RWPE1 (cell line): ENCODE measurements at places on chromosomes 7 and 10.

- DNase-seq: no peak
Measured at GRCh38 chr7:148153616-148154284, 436.8 kb upstream of the C7orf33 start.

GRCh38 chr10:128054163-128054970 is 71.9 kb downstream of the MKI67 start:
- no peak for DNase-seq

GRCh38 chr10:48690791-48691660 is 6.4 kb downstream of the WDFY4 start:
- no peak for DNase-seq

GRCh38 chr10:46537309-46537708 is 19.1 kb downstream of the GPRIN2 start:
- no peak for DNase-seq

- no peak for DNase-seq
Measured at GRCh38 chr10:103847909-103848468, 7.4 kb downstream of the SH3PXD2A start.

DNA sequence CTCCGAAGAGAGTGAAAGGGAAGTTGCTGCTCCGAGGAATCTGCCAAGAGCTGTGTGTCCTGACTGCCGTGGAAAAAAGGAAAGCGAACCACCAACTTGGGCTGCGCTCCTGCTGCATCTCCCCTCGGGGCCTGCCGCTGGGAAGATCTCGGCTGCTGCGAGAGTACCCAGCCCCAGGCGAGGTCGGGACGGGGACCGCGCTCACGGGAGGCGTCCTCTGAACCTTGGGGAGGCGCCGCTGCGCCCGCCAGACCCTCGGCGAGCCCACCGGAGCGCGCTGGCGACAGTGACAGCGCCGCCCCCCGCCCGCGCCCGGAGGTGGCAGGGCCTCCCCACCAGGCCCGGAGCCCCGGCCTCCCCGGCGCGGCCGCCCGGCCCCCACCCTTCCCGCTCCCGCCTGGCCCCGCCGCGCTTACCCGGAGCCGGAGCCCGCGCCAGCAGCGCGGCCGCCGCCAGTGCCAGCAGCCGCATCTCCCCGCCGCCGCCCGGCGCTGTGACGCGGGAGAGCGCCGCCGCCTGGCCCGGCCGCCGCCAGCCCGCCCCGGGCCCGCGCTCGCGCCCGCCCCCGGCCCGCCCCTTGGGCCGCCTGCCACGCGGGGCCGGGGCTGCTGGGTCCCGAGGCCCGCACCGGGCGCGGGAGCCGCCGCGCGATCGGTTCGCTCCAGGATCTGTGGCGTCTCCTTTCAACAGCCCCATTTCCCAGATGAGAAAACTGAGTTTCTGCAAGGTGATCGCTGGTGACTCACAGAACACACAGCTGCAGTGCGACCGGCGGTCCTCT is at the start of gene VSTM4:
Gene VSTM4 (minus strand): TSS at position 508 of the 781 bp plus-strand sequence. CDS start 37 bp downstream, at position 471.
- no peak for DNase-seq

- DNase-seq: peak; percentile 4
Measured at GRCh38 chr10:10138685-10139084, 879.0 kb upstream of the CELF2 start.

GRCh38 chr10:53260213-53260612 is 487.6 kb upstream of the MBL2 start:
- no peak for DNase-seq

GRCh38 chr10:131862548-131862947 is 38.3 kb upstream of the PPP2R2D start:
- DNase-seq: no peak

- DNase-seq: peak; percentile 79
Measured at GRCh38 chr7:24052572-24053260, 231.3 kb upstream of the NPY start.

GRCh38 chr10:77291596-77292505 is 345.8 kb downstream of the KCNMA1 start:
- no peak for DNase-seq

DNA sequence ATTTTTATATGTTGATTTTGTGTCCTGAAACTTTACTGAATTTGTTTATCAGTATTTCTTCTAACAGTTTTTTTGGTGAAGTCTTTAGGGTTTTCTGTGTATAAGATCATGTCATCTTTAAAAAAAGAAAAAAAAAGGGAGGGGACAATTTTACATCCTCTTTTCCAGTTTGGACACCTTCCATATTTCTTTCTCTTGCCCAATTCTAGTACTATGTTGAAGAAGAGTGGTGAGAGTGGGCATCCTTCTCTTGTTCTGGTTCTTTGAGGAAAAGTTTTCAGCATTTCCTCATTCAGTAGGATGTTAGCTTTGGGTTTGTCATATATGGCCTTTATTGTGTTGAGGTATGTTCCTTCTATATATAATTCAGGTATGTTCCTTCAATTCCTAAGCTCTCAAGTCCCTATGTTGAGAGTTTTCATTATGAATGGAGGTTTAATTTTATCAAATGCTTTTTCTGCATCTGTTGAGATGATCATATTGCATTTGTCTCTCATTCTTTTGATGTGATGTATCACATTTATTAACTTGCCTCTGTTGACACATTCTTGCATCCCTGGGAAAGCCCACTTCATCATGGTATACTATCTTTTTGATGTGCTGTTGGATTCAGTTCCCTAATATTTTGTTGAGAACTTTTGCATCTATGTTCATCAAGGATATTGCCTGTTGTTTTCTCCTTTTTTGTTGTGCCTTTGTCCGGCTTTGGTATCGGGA is 12.1 kb downstream of the TAS2R40 start:
- no peak for DNase-seq

GRCh38 chr10:10564081-10564794 is 453.4 kb upstream of the CELF2 start:
- no peak for DNase-seq

GRCh38 chr10:110423650-110424049 is 74.1 kb upstream of the DUSP5 start:
- no peak for DNase-seq
